ENCODE measurements at places on chromosomes 2 and 18.

DNA sequence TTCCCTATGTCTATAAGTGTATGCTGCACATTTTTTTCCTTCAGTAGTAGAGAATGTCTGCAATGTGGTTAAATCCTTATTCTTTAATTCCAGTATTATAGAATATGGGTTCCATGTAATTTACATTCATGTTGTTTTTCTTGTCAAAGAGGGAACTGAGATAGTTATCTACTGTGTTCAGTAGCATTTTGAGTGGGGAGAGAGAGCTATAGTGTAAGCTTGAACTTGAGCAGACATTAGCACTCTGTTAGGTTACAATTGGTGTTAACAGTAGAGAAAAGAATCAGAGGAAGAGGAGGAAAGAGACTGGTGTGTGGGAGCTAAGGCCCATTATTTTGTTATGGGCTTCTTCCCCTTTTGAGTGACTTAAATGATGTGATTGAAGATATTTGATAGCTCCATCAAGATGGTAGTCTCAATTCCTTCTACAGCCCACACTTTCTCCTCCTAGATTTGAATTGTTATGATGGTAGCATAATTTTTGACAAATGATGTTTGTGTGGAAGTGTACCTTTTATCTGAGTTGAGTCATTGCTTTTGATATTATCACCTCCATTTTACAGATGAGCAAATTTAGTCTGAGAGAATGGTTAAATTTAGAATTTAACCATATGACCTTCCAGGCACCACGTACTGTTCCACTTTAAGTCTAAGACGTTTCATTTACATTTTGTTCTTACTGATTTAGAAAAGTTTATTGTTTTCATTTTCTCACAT, 71.3 kb downstream of the FMNL2 start:
- DNase-seq: no peak

DNA sequence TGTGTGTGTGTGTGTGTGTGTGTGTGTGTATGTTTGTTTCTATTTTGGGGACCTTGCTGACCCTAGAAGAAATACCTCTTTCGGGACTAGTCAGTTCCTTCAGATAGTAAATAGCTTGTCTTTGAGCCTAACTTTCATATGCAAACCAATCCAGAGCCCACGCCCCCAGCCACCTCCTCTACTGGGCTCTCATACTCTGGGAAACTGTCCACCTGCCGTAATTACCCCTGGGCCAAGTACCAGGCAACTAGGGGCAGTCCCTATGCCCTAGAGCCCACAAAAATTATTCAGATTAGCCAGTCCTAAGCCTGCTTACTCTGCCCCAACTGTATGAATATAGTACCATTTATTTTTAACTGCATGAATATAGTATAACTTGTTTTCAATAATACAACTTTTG, 970.4 kb downstream of the EPHA4 start:
- no peak for DNase-seq

- no peak for DNase-seq
These were observed 285.9 kb downstream of the RNF144A start for GRCh38 chr2:7203056-7203467.

DNA sequence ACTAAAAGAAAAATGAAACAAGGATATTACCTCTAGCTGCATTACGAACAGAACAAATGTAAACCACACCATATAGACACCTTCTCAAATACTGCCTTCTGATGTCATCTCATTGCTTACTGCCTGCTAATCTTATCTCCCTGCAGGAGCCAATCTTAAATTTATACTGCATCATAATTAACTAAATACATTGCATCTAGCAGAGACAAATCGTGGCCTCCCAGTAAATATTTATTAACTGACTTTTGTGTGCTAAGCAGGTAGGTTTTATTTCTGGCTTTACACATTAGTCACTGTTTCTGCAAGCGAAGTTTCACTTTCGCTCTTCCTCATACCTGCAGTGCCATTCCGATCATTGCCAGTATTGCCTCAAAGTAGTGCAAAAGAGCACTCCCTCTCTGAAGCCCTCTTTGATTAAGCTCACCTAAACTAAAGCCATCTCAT, 67.5 kb downstream of the SPATS2L start:
- DNase-seq: peak; percentile 37

DNA sequence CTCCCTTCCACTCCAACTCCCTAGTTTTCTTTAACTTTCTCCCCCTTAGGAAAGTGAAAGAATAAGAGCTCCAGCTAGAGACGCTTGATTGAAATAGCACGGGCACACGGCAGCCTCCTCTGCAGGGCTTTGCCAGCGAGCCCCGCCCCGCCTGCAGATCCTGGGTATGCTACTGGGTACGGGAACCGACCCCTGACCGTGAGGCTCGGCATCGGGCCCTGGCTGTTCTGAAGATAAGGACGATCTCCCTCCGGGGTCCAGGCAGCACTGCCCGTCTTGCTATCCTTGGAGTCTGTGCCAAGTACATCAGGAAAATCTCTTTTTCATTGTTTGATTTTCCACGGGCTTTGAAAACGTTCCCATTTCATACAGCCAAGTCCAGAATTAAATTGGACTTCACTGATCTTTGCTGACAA, 284.5 kb downstream of the MTX2 start:
- DNase-seq: no peak

GRCh38 chr2:146651361-146651760, 1193.5 kb upstream of the ACVR2A start:
- no peak for DNase-seq

DNA sequence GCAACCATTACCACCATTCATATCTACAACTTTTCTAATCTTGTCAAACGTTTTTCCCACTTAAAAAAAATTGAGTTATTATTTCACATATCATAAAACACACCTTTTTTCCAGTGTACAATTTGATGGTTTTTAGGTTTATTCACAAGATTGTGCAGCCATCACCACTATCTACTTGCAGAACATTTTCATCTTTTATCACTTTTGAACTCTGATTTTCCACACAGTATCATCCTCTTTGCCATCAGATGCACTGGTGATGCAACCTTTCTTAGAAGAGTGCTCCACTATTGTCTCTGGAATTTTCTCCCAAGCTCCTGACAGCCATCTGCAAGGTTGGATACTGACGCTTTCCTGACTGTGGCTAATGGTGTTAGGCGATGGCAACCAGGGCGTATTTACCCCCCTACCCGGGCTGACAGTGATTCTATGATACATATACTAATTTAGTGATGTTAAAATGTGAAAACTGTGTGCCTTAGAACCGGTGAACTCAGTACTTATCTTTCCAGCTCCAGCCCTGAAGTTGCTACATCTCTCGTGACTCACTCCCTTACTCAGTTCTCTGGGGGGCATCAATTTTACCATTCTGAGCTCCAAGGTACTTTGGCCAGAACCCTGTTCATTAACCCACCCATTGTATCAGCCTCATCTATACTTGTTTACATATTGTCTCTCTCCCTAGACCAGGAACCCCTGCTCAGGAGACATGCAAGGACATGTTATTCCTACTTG, 105.4 kb upstream of the SPRED2 start:
- DNase-seq: no peak

DNA sequence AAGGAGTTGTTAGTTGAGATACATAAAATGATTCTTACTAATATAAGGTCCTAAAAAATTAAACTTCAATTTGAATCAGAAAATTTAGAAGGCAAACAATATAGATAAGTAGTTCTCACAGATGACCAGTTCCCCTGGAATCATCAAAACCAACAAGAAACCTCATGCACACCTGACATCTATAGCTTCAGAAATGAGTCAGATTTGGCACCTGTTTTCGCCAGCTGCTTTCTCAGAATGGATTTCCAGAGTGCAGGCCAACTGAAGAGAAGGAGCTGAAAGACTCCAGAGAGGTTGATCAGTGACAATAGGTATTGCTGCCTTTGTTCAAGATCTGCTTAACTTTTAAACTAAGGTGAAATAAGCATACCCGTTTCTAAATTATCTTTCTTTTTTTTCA, 192.4 kb downstream of the RDH14 start:
- DNase-seq: no peak

GRCh38 chr18:21230436-21230835, 11.6 kb upstream of the GREB1L start:
- DNase-seq: no peak

GRCh38 chr2:98309580-98309979, 36.7 kb upstream of the CNGA3 start:
- DNase-seq: no peak

GRCh38 chr2:170610615-170611014, 104.5 kb upstream of the SP5 start:
- DNase-seq: no peak

GRCh38 chr2:18536100-18536499, 24.4 kb downstream of the RDH14 start:
- DNase-seq: no peak

DNA sequence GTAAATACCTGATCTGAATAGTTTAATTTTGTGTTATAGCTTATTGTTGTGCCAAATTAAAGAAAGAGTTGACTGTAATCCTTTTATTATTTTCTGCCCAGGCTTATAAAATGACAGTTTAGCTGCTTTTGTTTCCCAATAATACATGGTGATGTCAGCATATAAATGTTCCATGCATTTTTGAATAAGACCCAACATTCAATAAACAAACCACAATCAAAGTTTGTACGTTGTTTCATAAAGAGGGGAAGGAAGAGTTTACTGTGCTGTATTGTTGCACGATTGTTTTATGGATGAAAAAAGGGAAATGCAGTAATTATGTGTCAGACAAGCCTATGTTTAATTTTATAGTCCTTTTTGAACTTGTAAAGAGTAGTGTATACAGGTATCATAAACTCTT, 177.2 kb upstream of the SCN7A start:
- DNase-seq: no peak

- DNase-seq: no peak
These were observed 86.2 kb downstream of the BCL2 start for GRCh38 chr18:63233334-63233733.

DNA sequence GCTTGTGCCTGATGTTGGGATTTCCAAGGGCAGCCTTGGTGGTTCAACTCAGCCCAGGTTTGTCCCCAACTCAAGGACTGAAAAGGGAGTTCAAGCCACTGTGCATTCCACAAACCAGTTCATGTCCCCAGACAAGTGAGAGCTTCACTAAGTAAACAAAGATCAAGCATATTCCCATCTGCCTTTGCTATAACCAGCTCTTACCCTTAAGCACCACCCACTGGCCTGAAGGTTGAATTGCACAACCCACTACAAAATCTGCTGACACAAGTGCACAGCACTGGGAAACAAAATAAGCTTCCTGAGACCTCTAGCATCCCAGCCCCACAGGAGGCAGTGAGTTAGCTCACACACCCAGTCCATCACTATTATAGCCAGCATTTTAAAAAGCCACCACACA, 516.7 kb downstream of the NR4A2 start:
- DNase-seq: peak; percentile 2

- no peak for DNase-seq
These were observed 68.2 kb downstream of the MAIP1 start for GRCh38 chr2:200023570-200023969.

- no peak for DNase-seq
These were observed 42.6 kb downstream of the PNO1 start for GRCh38 chr2:68200157-68200787.

GRCh38 chr2:36333350-36334012, 22.1 kb upstream of the CRIM1 start:
- DNase-seq: no peak

GRCh38 chr2:167871286-167871685, 376.1 kb downstream of the STK39 start:
- DNase-seq: no peak

DNA sequence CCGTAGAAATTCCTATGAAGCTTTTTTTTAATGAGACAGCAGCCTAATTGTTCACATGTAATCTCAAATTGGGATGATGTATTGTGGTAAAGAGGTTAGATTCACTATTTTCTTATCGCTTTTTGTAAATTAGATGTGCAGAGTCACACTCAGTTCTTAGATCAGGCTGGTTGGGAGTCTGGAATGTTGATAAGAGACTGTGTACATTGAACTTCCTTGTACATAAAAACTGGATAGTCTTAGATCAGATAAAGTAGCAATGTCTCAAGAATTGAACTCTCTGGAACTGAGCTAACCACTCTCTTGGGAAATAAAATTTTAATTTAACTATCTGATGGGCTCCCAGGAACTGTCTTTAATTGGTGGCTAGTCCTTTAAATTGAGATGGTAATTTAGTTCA, 108.1 kb upstream of the MSTN start:
- DNase-seq: no peak

DNA sequence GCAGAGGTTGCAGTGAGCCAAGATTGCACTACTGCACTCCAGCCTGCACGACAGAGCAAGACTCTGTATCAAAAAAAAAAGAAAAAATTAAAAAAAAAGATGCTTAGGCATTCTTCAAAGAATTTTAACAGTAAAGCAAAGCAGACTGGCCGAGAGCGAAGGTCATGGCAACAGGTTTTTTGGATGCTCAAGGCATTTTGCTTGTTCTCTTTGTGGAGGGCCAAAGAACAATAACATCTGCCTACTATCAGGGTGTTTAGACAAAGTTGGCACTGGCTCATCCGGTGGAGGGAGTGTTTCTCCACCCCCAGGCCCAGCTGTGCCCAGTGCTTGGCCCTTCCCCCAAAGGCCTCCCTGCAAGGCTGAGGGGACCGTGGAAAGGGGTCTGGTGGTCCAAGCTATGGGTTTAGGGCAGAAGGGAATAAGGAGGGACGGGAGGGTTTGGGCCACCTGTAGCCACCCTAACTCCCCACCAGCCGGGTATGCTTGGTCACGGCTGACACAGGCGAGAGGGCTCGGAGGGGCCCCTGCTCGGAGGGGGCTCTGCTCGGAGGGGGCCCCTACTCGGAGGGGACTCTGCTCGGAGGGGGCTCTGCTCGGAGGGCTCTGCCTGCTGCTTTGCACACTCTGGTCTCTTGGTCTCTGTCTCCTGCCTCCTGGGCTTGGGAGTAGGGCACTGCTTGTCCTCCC, 26.7 kb upstream of the ALLC start:
- DNase-seq: no peak

All from GM18507 (cell line).